ENCODE measurements at places on chromosomes 5 and 9.

GRCh38 chr5:80103371-80103770, 68.2 kb downstream of the THBS4 start:
- no peak for DNase-seq

- no peak for DNase-seq
Observed at GRCh38 chr9:127683723-127684122, 23.1 kb upstream of the CFAP157 start.

GRCh38 chr5:154196281-154196680, 5.7 kb downstream of the GALNT10 start:
- no peak for DNase-seq

GRCh38 chr5:142312399-142312798, 12.4 kb downstream of the SPRY4 start:
- no peak for DNase-seq

- no peak for DNase-seq
Observed at GRCh38 chr5:490116-491106, 33.8 kb downstream of the SLC9A3 start.

- no peak for DNase-seq
Observed at GRCh38 chr5:135040333-135041144, 6.5 kb upstream of the PITX1 start.
